GM04503 (cell line): ENCODE measurements at places on chromosomes 2 and 18.

- no peak for DNase-seq
Measured at GRCh38 chr2:127381762-127382161, 6.0 kb downstream of the MAP3K2 start.

DNA sequence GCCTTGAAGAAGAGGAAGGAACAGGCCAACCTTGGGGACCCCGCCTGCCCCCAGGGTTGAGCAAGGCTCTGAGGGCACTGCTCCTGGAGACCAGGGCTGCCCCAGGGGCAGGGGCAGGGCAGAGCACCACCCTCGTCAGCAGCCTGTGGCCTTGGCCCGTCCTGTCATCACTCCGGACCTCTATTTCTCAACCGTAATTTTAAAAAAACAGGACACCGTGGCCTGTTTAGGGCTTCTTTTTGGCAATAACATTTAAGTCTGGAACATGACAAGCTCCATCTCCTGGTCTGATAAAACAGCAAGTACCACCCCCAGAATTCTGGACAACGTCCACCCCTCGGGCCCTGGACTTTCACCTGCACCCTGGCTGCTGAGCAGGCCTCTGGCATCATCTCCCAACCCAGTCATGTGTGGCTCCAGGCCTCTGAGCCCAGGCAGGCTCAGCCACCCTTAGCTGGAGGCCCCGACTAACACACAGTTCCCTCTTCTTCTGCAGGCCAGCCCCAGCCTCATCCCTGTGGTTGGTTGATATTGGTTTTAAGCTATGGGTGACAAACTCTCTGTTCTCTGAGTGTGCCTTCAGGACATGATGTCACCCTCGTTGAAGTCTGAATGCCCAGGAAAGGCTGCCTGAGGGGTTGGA lies 22.6 kb upstream of the ID2 start:
- no peak for DNase-seq

- peak; percentile 76 for DNase-seq
Measured at GRCh38 chr2:239275847-239276831, 124.7 kb downstream of the HDAC4 start.

- no peak for DNase-seq
Measured at GRCh38 chr18:42165922-42166513, 211.0 kb downstream of the PIK3C3 start.

DNA sequence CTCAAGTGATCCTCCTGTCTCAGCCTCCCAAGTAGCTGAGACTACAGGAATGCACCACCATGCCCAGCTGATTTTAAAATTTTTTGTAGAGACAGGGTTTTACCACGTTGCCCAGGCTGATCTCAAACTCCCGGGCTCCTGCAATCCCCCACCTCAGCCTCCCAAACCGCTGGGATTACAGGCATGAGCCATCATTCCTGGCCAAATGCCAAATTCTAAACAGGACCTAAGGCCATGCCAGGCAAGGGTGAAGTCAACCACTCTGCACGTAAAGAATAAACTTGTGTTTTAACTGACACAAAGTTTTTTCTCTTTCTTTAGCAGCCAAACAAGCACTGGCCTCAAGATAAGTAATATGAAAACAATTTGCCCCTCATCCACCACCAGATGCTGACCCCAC lies 37.4 kb upstream of the SATB2 start:
- no peak for DNase-seq

- DNase-seq: no peak
Measured at GRCh38 chr2:60333264-60333663, 220.2 kb downstream of the BCL11A start.
